Kidney (tissue), 22 donors: ENCODE measurements at places on chromosomes 5 and 9. TPM values are rescaled to one million over a fixed set of nuclear protein-coding genes. Genes with fewer than 3 reads are reported as not detected.

The PCDHGA10 gene
- total RNA-seq, result 5.1 TPM

The TMEM232 gene
- total RNA-seq, result 11.3 TPM

The RPS14 gene
- 1,504 TPM for total RNA-seq

The ZDHHC11 gene
- total RNA-seq, result 10.1 TPM

The TAF1L gene
- total RNA-seq, result not detected

The GABBR2 gene
- 0.06 TPM for total RNA-seq

The SMIM33 gene
- 0.13 TPM for total RNA-seq

The MPDZ gene
- 25.1 TPM for total RNA-seq

The CORO2A gene
- 5.3 TPM for total RNA-seq

- DNase-seq, result no peak
- no peak overlapping the region for H3K4me3 ChIP-seq
- H3K36me3 ChIP-seq, result no peaks in the 10 kb centered on the region
- H3K27me3 ChIP-seq, result no peaks in the 10 kb centered on the region
- peaks cover 4% of the 10 kb centered on the region for H3K4me1 ChIP-seq
- H3K27ac ChIP-seq, result no peak overlapping the region
Measured at GRCh38 chr9:122806661-122807060, 6.7 kb downstream of the OR1K1 start.

DNA sequence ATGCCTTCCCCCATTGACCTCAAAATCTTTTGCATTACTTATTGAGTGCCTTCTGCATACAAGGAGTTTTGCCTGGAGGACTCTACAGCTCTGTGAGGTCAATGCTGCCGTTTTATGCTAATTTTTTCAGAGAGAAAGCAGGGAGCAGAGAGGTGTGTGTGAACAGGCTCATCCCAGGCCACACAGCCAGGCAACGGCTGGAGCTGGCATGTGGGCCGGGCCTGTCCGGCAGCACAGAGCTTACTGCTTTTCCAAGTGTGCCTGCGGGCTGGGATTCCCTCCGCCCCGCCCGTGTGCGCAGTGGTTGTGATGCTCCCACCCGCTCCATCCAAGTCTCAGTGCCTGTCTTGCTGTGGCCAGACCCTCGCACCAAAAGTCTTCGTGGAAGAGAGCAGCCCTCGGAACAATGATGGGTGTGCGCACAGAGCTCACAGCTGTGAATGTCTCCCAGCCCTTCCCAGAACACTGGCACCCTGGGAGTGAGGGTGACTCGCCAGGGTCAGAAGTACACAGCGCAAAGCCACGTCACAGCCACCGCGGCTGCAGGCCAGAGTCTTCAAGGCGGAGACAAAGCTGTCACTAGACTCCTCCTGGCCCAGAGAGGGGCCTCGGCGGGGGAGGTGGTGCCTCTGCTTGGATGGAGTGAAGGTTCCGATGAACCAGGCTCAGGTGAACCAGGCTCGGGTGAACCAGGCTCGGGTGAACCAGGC is 82.8 kb downstream of the COL5A1 start:
- no peak overlapping the region for H3K27ac ChIP-seq
- H3K27me3 ChIP-seq, result no peaks in the 10 kb centered on the region
- H3K36me3 ChIP-seq, result no peaks in the 10 kb centered on the region
- no peak overlapping the region for H3K4me3 ChIP-seq
- DNase-seq, result no peak
- no peaks in the 10 kb centered on the region for H3K4me1 ChIP-seq

DNA sequence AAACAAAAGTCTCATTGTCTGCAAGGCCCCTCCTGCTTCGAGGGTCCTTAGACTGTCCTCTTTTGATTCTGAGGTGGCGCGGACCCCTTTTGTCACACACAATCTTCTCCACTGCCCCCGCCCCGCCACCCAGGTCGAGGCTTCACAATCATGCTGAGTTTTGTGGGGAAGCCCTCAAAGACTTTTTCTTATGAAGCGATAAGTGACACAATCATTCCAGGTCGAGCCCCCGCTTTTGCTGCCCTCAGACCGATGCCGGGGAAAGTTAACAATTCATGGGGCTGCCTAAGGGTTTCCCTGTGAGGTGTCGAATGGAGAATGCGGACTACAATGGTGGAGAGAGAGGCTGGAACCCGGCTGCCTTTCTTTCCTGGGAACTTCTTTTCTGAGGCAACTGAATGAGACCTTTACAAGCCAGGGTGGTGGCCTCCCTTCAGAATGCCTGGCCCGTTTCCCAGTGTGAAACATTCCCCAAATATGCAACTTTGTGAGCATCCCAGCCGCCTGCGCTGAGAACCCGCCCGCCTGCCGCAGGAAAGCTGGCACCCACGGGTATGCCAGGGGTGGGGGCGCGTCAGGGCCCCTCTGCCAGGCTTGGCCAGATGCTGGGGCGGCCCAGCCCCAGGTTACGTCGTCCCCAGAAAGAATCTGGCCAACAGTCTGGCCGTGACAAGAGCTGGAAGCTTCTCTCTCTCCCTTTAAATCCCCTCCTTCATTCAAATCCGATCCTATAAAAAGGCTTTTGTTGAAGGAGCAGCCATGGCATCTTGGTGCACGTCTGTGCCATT is 71.9 kb downstream of the MAP1B start:
- no peak overlapping the region for H3K4me3 ChIP-seq
- H3K36me3 ChIP-seq, result no peaks in the 10 kb centered on the region
- H3K4me1 ChIP-seq, result no peaks in the 10 kb centered on the region
- H3K27ac ChIP-seq, result no peak overlapping the region
- H3K27me3 ChIP-seq, result no peaks in the 10 kb centered on the region

DNA sequence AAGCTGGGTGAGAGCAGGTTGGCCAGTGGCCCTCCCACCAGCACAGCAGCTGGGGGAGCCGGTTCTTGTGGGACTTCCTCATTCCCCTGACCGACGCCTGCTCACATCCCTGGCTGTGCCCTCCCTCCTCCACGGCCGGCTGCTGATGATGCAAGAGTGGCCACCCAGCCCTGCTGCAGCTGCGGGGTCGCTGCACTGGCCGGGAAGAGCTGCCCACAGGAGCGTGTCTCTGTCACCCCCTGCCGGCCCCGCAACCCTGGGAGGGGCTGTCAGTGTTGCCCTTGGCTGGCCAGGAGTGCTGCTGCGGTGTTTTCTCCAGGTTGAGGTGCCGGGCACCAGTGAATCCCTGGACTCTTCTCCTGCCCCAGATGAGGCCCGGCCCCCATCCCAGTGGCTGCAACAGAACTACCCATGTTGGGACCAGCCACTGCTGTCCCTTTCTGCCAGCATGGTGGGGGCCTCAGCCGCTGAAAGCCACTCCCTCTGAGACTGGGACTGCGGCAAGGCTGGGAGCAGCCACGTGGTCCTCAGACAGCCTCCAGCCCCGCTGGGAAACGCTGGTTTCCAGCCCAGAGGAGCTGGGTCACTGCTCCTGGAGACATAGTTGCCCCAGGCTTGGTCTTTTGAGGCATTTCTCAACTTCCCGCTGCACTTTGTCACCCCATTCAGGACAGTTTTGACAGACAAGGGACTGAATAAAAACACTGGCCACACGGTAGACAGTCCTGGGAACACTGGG is 739 bp downstream of the CARD9 start:
- no peak overlapping the region for H3K4me3 ChIP-seq
- DNase-seq, result peak; percentile 87
- H3K27me3 ChIP-seq, result no peaks in the 10 kb centered on the region
- H3K36me3 ChIP-seq, result no peaks in the 10 kb centered on the region
- peaks cover 3% of the 10 kb centered on the region for H3K4me1 ChIP-seq
- no peak overlapping the region for H3K27ac ChIP-seq

- H3K36me3 ChIP-seq, result no peaks in the 10 kb centered on the region
- no peaks in the 10 kb centered on the region for H3K27me3 ChIP-seq
- DNase-seq, result no peak
- no peak overlapping the region for H3K4me3 ChIP-seq
- no peak overlapping the region for H3K27ac ChIP-seq
Measured at GRCh38 chr5:56176871-56177533, 56.1 kb downstream of the ANKRD55 start.

- no peak overlapping the region for H3K4me3 ChIP-seq
- peaks cover 27% of the 10 kb centered on the region for H3K27me3 ChIP-seq
- no peaks in the 10 kb centered on the region for H3K36me3 ChIP-seq
- H3K4me1 ChIP-seq, result no peaks in the 10 kb centered on the region
- H3K27ac ChIP-seq, result no peak overlapping the region
Measured at GRCh38 chr5:42940853-42941252, 99.3 kb downstream of the ANXA2R start.

DNA sequence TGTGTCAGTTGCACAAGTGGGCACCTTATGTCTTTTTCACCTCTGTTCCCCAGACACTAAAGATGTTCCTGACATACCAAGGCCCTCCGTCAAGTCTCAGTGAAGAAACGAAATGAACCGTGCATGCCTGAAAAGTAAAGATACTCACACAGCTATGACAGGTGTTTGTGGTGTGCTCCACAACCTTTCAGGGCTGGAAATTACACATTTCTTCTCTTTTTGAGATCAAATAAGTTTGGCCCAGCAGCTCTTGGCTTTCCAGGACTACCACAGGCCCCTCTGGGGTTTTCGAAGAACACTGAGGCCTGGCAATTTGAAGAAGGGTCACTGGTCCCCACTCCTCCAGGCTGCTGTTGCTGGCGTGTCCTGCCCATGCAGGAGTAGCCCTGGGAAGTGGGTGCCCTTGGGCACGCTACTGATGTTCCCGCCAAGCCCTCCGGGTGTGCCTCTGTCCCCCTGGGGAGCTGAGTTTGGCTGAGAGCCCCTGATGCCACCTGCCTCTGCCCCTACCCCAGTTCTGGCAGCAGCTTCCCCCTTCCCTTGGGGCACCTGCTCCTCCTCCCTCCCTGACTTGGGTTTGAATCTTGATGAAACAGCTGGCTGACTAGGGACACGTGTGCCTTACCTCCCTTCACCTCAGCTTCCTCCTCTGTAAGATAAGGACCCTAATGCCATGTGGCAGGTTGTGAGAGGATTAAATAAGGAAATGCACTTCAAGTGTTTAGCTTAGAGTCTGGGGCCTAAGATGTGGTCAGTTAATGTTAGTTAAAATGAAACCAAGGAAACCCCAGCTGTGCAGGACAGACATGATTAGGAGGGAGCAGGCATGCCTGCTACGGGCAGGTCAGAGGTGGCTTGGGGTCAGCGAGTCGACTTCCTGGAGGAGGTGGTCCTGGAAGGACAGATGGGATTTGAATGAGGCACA is 49.1 kb upstream of the GADD45G start:
- no peak overlapping the region for H3K4me3 ChIP-seq
- peaks cover 39% of the 10 kb centered on the region for H3K4me1 ChIP-seq
- no peaks in the 10 kb centered on the region for H3K36me3 ChIP-seq
- DNase-seq, result no peak
- peak overlapping the region; percentile 64 for H3K27ac ChIP-seq
- H3K27me3 ChIP-seq, result no peaks in the 10 kb centered on the region

- H3K27ac ChIP-seq, result no peak overlapping the region
- no peak overlapping the region for H3K4me3 ChIP-seq
- no peaks in the 10 kb centered on the region for H3K36me3 ChIP-seq
Measured at GRCh38 chr5:164345173-164345849, 839.9 kb downstream of the MAT2B start.

DNA sequence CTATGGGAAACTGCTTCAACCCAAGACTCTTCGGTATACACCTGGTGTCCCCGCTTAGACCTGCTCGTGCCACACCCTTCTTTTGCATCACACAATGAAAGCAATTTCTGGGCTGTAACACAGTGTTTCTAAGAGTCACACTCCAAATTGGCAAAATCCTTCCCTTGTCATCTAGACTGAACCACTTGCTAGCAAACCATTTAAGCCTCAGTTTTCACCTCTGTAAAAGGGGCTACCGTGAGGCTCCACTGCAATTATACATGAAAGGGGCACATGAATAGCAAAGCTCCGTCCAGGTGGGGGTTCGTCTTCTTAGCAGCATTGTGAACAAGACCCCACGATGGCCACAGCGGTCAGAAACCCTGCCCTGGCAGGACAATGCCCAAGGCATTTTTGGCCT is 166.8 kb downstream of the PAX5 start:
- H3K27ac ChIP-seq, result no peak overlapping the region
- no peaks in the 10 kb centered on the region for H3K4me1 ChIP-seq
- no peak overlapping the region for H3K4me3 ChIP-seq
- DNase-seq, result no peak

DNA sequence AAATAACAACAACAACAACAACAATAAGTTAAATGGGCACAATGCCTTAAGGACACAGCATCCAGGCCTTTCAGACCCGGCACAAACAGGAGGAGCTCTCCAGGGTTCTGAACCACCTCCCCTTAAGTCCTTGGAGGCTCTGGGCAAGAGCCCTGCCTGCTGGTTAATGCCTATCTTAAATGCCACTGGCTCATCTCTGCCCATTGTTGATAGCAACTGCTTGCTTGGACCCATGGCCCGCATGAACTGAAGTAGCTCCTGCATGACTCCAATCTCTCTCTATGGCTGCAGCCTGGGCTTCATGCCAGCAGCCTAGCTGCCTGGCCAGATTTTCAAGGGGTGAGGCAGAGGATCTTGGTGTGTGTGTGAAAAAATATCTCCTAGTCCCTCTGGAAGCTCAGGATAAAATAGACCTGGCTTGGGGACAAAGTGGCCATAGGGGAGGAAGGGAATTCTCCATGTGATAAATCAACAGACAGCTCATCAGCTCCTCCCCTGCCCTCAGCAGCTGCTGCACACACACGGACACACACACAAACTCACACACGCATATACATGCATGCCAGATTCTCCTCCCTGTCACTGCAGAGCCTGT is 27.4 kb downstream of the FAM219A start:
- peak; percentile 89 for DNase-seq
- no peak overlapping the region for H3K4me3 ChIP-seq
- no peaks in the 10 kb centered on the region for H3K36me3 ChIP-seq
- no peaks in the 10 kb centered on the region for H3K4me1 ChIP-seq

GRCh38 chr5:72940082-72940481 is 15.8 kb upstream of the FCHO2 start:
- H3K4me1 ChIP-seq, result peaks cover 11% of the 10 kb centered on the region
- no peaks in the 10 kb centered on the region for H3K27me3 ChIP-seq
- H3K36me3 ChIP-seq, result no peaks in the 10 kb centered on the region

GRCh38 chr9:134419000-134419683 is 92.9 kb downstream of the RXRA start:
- no peak for DNase-seq
- H3K4me1 ChIP-seq, result peaks cover 28% of the 10 kb centered on the region
- no peak overlapping the region for H3K4me3 ChIP-seq
- H3K27me3 ChIP-seq, result no peaks in the 10 kb centered on the region
- peaks cover 19% of the 10 kb centered on the region for H3K36me3 ChIP-seq
- H3K27ac ChIP-seq, result no peak overlapping the region

DNA sequence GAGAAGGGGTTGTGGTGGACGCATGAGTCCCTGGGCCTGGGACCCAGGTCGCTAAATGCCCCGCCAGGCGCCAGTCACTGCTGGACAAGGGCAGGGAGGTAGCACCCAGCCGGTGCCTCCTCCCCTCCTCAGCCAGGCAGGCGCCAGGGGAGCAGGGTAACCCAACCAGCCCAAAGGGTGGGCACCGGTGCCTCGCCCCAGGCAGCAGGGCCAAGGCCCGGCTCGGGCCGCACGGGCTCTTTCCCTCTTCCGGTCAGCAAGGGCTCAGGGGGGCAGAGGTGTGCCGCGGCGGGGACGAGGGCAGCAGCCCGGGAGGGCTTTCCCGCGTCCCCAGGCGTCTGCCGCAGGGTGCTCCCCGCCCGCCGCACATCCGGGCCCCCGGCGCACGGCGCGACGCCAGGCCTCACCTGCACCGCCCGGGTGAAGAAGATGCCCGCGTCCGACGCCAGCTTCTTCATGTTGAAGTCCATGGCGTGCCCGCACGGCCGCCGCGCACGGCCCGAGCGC is 393 bp downstream of the SH3GLB2 start:
- H3K36me3 ChIP-seq, result no peaks in the 10 kb centered on the region
- H3K4me3 ChIP-seq, result peak overlapping the region; percentile 75
- DNase-seq, result peak; percentile 73
- no peaks in the 10 kb centered on the region for H3K4me1 ChIP-seq
